ENCODE measurements at places on chromosomes 7 and 10.
A peak's percentile ranks its signal among the peaks of the same experiment; 100 is the strongest.

GRCh38 chr7:104207348-104207730 is 474 bp downstream of the ORC5 start:
- no peak for DNase-seq

- DNase-seq: no peak
Observed at GRCh38 chr7:12320987-12321647, 82.5 kb downstream of the VWDE start.

GRCh38 chr10:3023892-3024291 is 43.5 kb upstream of the PFKP start:
- no peak for DNase-seq

- DNase-seq: no peak
Observed at GRCh38 chr7:19248115-19248514, 102.9 kb upstream of the FERD3L start.

DNA sequence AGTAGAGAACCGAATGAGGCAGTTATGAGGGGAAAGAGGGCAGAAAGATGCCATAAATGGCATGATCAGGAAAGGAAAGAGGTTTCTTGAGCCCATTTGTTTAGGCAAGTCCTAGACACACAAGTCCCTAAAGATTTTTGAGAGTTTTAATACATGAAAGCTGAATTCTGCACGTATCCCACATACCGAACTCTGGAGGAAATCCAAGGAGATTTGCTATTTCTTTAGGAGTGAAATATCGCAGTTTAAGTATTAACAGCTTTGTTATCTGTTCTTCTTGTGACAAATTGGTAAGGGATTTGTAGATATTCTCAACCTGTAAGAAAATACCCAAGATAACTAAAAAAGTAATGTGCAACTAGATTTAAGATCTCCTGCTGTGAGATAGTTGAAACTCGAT is 23.7 kb upstream of the CUBN start:
- no peak for DNase-seq

GRCh38 chr7:23531050-23531793 is 559 bp downstream of the TRA2A start:
- DNase-seq: peak; percentile 68

DNA sequence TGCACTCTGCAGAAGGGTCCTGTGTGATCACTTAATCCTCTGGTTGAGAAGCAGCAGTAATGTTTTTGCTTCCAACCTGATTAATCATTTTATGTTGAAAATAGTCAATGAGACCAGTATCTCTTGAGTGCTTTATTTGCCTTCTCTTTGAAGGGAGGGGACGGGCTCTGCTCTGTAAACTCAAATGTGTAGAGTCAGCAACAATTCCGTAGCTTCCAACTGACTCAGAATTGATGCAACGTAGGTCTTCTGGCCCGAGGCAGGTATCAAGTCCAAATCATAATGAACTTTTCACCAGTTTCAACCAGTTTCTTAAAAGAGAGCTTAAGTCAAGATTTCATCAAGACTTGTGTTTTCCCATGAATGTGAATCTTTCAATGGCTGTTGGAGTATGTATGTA is 26.3 kb downstream of the GUSB start:
- no peak for DNase-seq

DNA sequence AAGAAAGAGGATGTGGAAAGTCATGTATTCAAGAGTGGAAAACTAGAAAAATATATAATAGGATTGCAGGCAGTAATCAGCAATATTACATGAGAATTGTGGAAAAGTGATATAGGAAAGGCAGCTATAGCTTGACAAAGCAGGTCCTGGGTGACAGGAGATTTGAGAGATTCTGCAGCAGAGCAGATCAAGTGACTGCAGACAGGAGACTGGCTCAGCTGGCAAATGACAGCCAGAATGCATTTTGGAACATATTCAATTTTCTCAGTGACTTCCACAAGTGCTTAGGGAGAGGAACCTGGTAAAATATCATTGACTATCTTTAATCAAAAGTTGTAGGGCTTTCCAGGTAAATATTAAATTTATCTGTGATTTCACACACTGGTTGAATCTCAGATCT is 260.5 kb upstream of the CACNA2D1 start:
- no peak for DNase-seq

DNA sequence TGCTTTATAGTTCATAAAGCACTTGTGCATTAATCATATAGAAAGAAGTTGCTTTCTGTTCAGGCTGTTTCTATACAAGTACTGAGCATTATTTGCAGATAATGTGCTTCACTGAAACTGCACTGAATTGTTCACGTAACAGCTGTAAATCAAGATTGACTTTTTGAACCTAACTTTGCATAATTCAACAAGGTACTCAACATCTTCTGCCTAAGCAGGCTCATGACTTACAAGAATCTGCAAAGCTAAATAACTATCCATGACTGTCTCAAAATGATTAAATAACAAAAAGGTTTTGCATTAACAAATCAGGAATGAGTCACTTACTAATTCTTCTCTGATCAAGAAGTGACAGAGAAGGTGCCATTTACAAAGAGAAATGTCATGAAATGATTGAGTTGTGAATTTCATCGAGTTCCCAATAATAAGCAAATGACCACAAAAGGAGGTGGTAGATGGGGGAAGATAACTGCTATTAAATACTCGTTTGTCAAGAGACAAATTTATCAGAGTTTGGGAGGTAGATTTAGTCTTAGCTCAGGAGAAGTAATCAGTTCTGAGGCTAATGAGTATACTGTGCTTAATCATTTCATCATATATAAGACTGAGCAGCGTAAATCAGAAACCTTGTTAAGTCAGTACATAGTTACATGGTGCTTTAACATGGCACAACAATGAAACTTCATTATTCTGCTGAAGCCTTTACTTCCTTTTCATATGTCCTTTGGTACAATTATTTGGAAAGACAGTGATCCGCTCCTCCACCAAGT is 161.3 kb upstream of the LRRN3 start:
- DNase-seq: no peak

- no peak for DNase-seq
Observed at GRCh38 chr7:94060752-94061151, 56.6 kb upstream of the BET1 start.

DNA sequence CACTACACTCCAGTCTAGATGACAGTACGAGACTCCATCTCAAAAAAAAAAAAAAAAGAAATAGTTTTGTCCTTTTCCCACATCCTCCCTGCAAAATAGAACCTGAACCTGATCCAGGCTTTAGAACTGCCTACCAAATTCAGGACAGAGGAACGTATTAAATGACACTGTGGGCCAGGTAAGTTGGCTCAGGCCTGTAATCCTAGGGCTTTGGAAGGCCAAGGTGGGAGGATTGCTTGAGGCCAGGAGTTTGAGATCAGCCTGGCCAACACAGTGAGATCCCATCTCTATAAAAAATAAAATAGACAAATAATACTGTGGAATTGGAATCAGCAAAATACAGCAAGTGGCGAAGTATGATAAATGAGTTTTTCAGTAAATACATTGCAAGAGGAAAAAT is 10.0 kb upstream of the BNIP3 start:
- DNase-seq: no peak

DNA sequence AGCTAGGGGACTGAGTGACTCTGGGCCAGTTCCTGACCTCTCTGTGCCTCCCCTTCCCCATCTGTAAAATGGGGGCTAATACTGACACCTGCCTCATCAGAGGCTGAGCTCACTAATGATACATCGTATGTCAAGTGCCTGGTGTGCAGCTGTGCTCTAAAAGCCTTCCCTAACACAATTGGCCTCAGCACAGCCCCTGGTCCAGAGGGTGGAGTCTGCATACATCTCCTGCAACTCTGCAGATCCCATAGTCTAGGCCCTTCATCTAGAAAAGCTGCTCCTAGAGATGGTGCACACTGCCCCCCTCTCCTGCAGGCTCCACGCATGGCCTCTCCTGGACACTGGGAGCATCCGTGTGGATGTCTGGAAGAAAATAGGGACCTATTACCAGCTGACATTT is 255.0 kb downstream of the RPS24 start:
- no peak for DNase-seq

- no peak for DNase-seq
Observed at GRCh38 chr10:82552267-82552666, 677.3 kb downstream of the NRG3 start.

DNA sequence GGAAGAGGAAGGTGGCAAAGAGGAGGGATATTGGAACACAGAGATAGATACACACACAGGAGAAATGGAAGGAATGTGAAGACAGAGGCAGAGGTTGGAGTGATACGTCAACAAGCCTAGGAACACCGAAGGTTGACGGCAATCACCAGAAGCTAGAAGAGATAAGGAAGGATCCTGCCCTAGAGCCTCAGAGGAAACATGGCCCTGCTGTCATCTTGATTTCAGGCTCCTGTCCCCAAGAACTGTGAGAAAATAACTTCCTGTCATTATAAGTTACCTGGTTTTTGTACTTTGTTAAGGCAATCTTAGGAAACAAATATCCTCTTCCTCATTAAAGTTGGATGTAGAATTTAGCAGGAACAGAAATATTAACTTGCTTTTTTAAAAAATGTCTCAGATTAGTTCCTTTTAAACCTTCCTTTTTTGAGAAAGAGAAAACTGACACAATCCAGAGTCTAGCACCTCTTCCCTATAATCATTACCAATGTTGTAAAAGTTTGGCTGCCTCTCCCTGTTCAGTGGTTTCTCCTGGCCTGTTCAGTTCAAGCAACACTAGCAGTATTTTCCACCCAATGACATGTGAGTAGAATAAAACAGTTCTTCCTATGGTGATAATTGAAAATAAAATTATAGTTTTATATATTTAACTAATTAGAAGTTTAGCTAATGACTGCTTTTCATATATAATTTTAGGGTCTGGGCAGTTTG is 28.8 kb upstream of the GNAI1 start:
- no peak for DNase-seq

- no peak for DNase-seq
Observed at GRCh38 chr7:101084865-101085161, 468 bp upstream of the TRIM56 start.

- no peak for DNase-seq
Observed at GRCh38 chr10:49500412-49500811, 38.5 kb downstream of the ERCC6 start.

DNA sequence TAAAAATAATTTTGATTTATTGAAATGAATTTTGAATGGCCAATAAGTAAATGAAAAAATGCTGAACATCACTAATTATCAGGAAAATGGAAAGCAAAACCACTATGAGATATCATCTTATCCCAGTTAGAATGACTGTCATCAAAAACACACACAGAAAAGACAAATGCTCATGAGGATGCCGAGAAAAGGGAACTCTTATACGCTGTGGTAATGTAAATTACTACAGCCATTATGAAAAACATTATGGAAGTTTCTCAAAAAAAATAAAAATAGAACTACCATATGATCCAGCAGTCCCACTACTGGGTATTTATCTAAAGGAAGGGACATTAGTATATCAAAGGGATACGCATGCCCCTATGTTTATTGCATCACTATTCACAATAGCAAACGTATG is 15.8 kb downstream of the SCIN start:
- no peak for DNase-seq

DNA sequence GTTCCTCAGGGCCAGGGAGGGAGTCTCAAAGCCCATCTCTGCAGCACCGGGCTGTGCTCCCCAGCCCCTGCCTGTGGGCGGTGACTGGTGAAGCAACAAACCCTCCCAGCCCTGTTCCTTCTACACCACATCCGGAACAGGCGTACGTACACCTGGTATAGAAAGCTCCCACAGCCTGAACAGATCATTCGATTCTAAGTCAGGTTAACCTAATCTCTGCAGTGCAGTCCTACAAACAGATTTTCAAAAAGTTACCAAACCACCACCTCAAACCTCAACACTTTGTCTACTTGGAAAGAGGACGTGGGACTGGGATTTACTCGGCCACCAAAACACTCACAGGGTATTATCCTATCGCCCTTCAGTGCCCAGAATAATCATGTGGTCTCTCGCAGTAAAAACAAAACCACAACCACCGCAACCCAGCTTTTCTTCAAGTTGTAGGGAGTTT is 238.4 kb downstream of the DIP2C start:
- no peak for DNase-seq

DNA sequence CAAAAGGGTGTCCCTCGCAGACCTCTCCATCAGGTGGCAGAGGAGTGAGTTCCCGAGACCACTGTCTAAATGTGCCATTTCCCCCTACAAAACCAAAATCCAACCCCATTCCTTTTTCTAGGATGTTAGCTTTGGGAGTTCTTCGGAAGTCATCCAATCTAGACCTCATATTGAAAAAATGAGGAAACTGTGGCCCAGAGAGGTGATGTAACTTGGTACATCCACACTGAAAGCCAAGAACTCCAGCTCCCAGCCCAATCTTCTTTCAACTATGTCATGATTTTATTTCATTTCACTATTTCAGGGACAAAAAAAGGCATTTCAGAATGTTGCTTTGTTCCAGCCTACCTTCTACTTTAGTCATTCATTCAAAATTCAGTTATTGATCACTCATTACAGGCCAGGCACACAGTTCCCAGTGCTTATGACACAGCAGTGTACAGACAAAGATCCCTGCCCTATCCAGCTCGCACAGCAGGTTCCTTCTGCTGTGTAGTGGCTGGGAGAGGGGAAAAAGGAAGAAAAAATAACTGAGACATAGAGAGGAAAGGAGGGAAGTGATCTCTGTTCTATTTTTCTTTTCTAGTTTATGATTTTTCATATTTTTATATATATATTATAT is 35.8 kb downstream of the SCRN1 start:
- no peak for DNase-seq

DNA sequence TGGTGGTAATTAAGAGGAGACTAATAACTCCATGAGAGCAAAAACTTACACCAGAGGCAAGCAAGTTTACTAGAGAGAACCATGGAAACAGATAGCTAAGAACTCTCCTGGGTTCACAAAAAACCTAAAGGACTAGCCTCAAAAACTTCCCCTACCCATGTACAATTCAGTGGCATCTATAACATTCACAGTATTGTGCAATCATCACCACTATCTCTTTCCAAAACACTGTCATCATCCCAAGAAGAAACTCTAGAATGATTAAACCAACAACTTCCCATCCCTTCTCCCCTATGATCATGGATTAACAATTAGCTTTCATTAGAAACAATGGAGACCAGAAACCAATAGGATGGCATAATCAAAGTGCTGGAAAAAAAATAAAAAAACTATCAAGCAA is 1038.3 kb downstream of the LRMDA start:
- no peak for DNase-seq

GRCh38 chr7:34083440-34083839 is 178.1 kb downstream of the BMPER start:
- DNase-seq: no peak

DNA sequence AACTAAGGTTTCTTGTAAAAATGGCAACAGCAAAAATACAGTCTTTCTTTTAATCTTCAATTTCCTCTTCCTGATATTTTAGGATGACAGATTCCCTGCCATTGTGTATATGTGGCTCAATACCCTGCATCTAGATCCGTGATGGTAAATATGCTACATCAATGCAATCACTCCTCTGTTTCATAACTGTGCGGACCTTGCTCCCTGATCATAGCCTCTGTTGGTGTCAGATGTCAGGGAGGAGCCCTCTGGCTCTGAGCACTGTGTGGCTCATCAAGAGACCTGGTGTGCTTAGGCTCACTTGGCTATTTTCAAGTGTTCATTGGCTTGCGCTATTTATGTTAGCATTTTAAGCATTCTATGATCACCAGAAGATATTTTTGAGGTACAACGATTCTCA is 33.0 kb upstream of the AGR3 start:
- peak; percentile 65 for DNase-seq
